ENCODE measurements at places on chromosomes 5 and 9.

DNA sequence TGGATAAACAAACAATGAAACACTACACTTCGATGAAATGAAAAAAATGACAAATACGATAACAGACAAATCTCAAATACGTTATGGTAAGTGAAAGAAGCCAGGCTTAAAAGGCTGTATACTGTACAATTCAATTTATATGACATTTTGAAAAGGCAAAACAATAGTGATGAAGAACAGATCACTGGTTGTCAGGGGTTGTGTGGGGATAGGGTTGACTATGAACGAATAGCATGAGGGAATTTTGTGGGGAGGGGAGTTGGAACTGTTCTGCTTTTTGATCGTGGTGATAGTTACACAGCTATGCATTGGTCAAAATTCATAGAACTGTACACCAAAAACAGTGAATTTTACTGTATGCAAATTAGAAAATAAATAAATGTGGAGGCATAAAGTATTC is 7.8 kb upstream of the FER start:
- no peak for DNase-seq

DNA sequence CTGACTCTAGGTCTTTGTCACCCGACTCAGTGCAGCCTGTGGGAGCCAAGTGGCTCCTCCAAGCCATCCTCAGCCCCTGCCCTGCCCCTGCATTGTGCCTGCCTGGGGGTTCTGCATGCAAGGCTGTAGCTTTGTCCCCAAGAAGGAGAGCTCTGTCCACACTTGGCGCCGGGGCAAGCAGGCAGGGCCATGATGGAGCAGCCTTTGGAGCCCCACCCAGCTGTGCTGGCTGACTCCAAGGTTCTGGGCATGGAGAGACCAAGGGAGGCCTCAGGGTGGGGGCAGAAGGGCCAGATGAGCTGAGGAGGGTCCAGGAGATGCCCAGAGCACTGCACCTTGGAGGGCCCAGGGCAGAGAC is 226.2 kb downstream of the CACNA1B start:
- no peak for DNase-seq

DNA sequence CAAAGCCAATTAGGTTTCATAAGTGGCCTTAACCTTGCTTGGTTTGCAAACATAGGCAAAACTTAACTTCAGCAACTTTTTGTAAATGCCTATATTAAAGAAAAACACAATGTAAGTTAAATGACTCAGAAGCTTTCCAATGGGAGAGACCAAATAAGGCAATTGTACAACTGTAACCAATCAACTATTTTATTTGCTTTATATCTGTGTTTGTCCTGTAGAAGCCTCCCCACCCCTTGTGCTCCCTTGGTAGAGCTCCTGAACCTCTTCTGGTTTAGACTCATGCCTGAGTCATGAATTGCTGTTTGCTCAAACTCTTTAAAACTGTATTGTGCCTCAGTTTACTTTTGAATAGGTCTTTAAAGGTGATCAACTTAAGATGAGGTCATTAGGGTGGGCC is 3.0 kb upstream of the C1QTNF3 start:
- DNase-seq: no peak

DNA sequence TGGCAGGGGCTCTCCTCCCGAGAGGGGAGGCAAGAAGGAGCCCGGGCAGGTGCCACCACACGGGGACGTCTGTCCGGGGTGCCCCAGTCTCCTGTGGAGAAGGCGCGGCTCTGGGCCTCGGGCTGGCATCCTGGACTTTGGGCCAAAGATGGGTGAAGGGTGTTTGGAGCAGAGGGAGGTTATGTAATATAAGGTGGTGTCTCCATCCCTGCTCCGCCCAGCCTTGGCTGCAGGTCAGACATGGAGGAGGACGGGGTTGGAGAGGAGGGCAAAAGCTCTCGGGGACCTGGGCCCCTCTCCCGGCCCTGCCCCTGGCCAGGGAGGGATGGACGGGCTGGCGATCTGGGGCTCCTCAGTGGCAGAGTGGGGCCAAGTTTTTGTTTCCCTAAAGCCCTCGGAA is 1.2 kb upstream of the SOHLH1 start:
- DNase-seq: no peak

DNA sequence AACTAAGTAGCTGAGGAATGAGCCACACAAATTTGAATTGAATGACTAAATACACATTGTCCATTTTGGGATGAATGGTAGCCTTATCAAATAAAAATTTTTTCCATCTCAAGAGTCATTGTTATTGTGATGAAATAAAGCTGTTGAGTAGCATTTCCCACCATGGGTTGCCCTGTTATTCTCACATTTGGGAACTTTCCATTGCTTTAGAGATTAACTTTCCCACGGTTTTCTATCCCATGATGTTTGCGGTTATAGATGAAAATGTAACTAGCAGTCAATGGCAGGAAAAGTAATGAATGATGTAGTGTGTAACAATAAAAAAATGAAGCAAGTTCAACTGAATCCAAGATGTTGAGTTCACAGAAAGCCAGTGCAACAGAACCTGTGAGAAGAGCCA is 59.9 kb upstream of the PLPP1 start:
- DNase-seq: no peak

All from retinal pigment epithelial cell (primary cell).